Fibroblast of skin of left biceps (primary cell): ENCODE measurements at places on chromosomes 16 and 17.

DNA sequence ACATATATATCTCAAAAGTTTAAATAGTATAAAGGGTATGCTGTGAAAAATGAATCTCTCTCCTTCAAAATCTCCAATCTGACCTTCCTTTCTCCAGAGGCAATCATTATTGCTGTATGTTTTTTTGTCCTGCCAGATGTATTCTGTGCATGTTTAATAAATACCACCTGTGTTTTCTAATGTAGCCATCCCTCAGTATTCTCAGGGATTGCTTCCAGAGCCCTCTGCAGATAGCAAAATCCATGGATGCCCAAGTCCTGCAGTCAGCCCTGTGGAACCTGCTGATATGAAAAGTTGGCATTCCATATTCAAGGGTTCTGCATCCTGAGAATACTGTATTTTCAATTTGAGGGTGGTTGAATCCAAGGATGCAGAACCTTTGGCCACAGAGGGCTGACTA lies 42.9 kb downstream of the BPTF start:
- no peak for DNase-seq

- no peak for DNase-seq
Measured at GRCh38 chr16:87860553-87861299, 8.6 kb downstream of the SLC7A5 start.

DNA sequence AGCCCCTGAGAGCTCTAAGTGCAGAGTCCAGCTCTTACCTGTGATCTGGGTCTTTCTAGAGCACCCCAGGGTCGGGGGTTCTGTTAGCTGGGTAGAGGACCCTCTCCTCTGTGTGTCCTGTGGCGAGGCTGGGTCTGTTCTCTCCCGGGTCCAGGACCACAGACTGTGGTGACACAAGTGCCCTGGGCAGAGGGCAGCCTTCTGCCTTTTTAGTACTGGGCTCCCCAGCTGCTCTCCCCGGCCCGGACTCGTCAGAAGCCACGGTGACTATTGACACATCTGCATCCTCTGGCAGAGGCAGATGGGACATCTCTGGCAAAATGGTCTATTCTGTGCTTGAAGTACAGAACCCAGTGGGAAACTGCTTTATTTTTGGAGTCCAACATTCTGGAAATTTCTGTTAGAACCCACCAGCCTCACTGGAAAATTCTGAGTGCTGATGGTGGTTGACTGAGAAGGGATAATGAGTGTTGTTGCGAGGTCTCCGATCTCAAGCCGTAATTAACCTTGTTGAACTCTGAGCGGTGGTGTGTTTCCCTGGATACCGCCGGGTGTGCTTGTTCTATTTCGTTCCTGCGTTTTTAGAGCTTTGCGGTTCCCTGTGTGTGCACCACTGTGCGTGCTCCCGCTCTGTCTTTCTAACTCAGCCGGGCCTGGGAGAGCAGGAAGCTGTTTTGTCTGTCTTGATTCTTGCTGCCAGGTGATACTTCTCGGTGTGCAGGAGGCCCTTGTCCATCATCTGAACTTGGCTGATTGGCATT lies 26.0 kb upstream of the NUDT16L1 start:
- DNase-seq, result no peak

GRCh38 chr16:29903590-29903989 lies 3.3 kb downstream of the ASPHD1 start:
- DNase-seq, result no peak

- DNase-seq, result no peak
Measured at GRCh38 chr17:37312137-37312923, 63.5 kb upstream of the C17orf78 start.

GRCh38 chr16:20849589-20850390 lies 43.5 kb downstream of the REXO5 start:
- peak; percentile 33 for DNase-seq

DNA sequence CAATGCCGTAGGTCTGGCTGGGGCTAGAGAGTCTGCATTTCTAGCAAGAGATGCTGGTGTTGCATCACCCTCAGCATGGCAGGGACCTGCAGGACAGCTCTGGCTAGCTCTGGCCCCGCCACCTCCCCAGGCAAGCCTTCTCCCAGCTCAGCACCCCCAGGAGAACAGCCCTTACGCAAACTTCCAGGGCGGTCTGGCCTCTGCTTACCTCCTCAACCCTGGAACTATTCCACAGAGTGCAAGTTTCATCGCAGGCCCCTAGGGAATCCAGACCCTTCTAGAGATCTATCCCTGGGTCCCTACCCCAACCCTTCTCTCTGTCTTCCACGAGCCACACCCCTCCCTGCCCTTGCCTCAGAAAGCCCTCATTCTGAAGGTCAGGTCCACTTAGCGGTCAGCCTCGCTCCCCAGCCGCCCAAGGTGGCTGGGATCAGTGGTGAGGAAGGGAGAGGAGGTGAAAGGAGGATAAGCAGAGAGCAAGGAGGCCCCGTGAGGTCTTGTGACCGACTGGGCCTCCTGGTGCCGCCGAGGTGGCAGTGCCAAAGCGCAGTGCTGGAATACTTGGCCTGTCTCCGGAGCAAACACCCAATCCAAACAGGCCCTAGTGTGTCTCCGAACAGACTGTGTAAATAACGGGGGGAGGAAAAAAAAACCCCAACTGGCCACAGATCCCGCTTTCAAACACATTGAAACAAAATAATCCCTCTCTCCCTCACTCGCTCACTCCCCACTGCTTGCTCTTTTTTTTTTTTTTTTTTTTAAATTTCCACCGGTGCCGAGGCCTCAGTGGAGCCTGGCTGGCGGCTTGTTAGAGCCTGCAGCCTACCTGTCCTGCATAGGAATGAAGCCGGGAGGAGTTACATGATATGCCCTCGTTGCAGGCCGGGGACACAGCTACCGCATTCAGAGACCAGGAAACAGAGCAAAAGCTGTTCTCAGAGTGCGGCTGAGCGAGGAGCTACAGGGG lies 380.9 kb downstream of the SOX9 start:
- no peak for DNase-seq

DNA sequence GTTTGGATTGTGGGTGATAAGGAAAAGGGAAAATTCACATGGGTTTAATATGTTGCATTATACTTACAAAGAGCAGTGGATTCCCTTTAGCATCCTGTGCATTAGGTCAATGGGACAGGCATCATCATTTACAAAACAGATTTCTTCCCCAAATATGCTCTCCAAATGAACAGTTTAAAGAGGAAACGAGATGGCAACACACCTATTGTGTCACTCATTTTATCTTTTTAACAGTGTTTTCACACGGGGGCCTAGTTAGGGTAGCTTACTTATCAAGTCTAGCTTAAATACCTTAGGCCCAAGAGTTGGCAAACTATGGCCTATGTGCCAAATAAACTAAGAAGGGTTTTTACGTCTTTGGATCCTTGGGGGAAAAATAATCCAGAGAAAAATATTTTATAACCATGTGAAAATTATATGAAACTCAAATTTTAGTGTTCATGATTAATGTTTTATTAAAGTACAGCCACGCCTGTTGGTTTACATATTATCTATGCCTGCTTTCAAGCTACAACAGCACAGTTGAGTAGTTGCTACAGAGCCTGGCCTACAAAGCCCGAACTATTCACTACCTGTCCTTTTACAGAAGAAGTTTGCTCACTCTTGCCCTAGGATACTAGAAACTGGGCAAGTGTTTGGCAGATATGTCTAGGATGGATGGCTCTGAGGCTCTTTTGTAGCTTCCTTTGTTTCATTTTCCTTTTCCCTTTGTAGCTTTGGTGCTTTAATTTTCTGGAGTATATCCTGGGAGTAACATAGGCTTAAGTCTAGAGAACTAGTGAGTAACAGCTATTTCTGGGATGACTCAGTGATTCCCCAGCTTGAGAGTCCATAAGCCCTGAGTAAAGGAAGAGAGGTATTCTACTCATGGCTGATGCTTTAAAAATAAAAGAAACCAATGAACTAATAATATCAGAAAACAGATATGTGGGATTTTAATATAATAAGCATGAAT lies 12.4 kb downstream of the NUP93 start:
- DNase-seq, result peak; percentile 47

GRCh38 chr17:10059684-10060211 lies 138.7 kb downstream of the GAS7 start:
- DNase-seq, result no peak

- DNase-seq, result no peak
Measured at GRCh38 chr16:31134625-31135534, 647 bp downstream of the PRSS8 start.

DNA sequence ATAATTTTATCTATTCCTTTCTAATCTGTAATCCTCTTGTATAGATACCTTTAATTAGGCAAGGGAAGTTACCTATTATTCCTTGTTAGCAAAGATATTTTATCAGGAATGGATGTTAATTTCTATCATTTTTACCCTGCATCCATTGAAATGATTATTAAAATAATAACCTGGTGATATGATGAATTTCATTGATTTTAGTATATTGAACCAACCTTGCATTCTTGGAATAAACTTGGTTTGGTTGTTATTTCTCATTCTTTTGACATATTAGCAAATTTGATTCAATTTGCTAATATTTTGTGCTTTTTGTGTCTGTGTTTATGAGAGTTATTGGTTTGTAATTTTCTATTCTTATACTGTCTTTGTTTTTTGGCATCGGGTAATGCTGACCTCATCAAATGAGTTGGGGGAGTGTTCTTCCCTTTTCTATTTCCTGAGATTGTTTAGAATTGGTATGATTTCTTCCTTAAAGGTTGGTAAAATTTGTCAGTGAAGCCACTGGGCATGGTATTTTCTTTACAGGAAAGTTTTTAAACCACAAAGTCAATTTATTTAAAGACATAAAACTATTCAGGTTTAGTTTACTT lies 250.4 kb upstream of the PMFBP1 start:
- no peak for DNase-seq

GRCh38 chr17:75819116-75819515 lies 25.1 kb downstream of the UNC13D start:
- no peak for DNase-seq

DNA sequence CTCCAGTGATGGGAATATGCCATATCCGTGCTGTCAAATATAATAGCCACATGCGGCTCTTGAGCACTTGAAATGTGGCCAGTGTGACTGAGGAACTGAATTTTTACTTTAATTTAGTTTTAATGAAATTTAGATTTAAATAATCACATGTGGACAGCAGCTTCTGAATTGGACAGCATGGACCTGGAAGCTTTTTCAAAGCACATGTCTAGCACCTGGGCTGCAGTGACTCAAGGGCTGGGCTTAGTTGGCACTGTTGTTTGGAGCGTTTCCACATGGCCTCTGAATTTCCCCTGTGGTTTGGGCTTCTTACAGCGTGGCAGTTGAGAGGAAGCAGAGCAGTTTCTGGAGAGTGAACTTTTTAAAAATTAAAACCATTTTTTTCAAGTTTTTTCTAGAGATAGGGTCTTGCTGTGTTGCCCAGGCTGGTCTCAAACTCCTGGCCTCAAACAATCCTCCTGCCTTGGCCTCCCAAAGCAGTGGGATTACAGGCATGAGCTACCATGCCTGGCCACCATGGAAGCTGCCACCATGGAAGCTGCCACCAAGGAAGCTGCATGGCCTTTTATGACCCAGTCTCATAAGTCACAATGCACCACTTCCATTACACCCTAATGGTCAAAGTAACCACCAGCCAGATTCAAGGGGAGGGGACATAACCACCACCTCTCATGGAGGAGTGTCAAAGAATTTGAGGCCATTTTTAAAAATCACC lies 6.7 kb upstream of the TOB1 start:
- no peak for DNase-seq

GRCh38 chr17:2372180-2372579 lies 28.7 kb downstream of the MNT start:
- no peak for DNase-seq

DNA sequence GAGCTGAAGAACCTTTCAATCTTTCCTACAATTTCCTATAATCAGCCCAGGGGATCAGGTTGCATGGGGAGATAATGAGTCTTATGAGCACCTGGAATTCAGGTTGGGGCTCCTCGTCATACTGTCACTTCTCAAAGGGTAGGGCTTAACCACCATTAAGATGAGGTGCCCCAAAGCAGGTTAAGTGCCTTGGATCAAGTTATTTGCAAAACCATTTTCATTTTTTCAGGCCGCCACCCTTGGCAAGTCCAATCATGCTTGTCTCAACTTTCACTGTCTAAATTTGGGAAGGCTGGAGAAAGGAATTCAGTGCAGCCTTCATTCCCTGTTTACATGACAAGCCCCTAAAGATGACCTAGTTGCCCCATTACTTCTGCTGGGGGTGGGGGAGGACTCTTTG lies 44.9 kb upstream of the TANGO6 start:
- no peak for DNase-seq

GRCh38 chr16:77763994-77764393 lies 24.4 kb upstream of the VAT1L start:
- DNase-seq, result no peak

- DNase-seq, result no peak
Measured at GRCh38 chr17:68849673-68850610, 105.2 kb downstream of the ABCA8 start.

- DNase-seq, result no peak
Measured at GRCh38 chr17:21215935-21216334, 2.0 kb upstream of the TMEM11 start.

DNA sequence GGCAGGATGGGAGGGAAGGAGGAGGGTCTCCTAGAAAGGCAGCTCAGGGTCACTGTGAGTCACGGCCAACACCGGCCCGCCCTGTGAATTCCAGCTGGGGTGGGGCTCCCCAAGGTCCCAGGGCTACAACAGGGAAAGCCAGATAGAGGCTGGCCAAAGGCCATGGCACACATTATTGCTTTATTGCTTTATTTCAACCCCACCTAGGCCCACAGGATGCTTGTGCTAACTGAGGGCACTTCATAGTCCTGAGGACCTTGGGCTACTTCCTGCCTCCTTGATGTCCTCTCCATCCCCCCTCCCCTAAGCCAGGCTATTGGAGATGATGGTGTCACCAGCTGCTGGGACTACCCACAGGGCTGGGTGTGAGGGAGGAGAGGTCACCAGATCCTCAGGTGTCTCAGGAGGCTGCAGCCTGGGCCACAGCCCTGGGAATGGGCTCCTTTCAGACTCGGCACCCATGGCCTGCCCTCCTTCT lies 26.1 kb downstream of the LRRC75A start:
- DNase-seq, result no peak

GRCh38 chr16:86243571-86244154 lies 266.7 kb upstream of the FOXF1 start:
- no peak for DNase-seq

DNA sequence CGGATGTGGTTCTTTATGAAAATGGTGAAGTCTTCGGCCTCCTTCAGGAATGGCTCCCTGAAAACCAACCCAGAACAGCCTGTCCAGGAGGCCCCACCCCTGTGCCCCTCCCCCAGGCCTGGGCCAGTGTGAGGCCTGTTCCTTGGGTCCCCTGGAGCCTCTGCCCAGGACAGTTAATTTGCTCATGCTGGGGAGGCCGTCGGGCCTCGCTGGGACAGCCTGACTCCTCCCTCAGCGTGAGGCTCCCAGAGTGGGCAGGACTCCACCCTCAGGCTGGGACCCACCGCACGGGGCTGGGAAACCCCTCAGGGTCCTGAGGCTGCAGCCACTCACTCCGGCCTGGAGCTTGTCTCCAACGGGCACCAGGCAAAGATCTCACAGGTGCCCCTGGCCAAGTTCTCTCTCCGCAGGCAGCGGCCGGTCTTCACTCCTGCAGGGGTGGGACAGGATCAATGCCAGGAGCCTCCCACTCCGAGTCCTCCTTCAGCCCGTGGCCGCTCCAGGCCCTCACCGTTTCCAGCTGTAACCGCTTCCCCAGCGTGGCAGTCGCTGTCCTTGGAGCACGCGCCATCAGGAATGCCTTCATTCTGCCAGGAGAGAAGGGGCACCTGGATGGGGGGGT lies 5.8 kb downstream of the P2RX5 start:
- DNase-seq, result no peak
